Stimulated activated CD4-positive, alpha-beta T cell treated with anti-CD3 and anti-CD28 coated beads, TNF-alpha, amount 100 ng/mL, for 4 hours (primary cell): ENCODE measurements at places on chromosomes 11 and 22.

DNA sequence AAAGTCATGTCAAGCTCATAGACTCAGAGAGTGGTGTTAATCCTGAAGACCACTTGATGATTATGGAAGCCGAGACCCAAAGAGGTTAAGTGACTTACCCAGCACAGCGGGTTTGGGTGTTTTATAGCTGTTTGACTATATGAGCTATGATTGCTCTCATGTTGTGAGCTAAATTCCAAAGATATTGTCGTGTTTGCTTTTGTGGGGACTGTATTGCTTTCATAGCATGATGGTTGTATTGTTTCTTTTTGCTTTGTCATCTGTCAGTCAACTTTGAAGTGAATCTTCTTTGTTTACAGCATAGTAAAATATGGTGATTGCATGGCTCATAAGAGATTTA is 23.7 kb downstream of the NF2 start:
- no peak for DNase-seq

GRCh38 chr22:37782340-37783168 is 25.2 kb upstream of the GCAT start:
- DNase-seq: no peak

GRCh38 chr11:86064220-86064803 is 4.6 kb downstream of the PICALM start:
- no peak for DNase-seq

GRCh38 chr11:69438286-69438920 is 43.1 kb upstream of the LINC01488 start:
- DNase-seq: no peak

DNA sequence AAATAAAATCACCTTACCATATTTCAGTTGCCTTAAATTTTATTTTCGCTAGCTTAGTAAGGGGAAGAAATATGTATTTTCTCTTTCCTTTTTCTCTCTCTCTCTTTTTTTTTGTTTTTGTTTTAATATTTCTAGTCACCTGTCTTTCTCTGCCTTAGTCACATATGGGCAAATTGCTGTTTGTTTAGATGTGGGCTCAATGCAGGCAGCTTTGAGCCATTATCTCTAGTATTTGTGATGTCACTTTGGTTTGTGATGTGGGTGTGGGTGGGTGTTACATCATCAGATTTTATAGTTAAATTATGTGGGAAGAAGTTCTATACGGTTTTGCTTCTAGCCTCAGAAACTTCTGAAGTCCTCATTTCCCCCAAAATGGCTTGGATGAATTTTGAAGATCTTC is at the start of gene C22orf31:
Gene C22orf31, minus strand, starts transcription at position 59 of the 400 bp plus-strand sequence. Its CDS starts 39 bp downstream, at position 20.
- no peak for DNase-seq

DNA sequence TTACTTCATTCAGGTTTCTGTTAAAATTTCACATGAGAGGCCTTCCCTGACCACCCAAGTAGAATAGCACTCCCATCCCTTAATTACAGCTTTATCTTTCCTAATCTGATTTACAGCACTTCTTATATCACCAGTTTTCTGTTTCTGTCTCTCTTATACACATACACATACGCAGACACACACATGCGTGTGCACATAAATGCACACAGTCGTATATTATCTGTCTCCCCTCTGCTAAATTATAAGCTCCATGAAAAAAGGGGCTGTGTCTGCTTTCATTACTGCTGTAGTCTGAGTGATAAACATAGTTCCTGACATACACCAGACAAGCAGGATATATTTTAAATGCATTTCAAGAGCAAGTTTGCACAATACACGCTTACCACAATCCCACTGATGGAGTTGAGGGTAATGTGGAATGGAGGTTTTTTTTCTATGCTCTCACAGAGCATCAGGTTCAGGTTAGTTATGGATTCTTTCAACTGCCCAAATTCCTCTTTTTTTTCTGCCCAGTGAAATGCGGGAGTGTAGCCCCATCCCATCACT is 13.7 kb upstream of the TOP3B start:
- DNase-seq: no peak

DNA sequence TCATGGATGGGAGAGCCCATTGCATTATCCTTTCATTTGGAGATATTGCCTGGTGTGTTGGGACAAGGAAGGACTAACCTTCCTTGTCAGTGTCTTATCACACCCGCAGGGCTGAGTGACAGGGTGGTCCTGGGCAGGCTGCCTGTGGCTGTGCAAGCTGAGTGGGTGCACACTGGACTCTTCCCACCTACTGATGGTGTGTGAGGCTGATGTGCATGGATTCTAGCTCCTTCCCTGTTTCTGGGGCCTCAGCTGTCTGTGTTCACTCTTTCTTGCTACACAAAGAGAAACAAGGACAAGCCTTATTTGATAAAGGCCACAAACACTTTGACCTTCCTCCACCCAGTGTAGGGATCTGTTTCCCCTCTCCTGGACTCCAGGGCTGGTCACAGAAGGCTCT is 22.0 kb downstream of the TBX1 start:
- DNase-seq: no peak

DNA sequence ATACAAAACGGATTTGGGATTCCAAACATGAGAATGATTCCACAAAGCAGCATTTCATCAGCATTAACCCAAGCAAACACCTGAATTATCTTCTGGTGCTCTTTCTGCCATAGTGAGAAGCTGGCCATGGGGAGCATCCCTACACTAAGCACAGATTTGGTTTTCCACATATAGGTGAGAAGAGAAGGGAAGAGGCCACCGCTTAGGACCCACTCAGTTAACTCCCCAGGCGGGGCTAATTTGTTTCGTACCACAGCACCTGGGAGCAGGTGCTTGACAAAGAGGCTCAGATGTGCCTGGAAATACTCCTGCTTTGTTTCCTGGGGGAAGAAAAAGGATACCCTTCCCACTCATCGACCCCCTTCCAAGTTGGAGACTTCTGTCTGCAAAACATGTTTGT is 64.2 kb downstream of the RAB30 start:
- no peak for DNase-seq

- no peak for DNase-seq
These were observed 22.5 kb upstream of the DAGLA start for GRCh38 chr11:61657566-61658290.

GRCh38 chr11:59960502-59961381 is 3.1 kb upstream of the OOSP4A start:
- no peak for DNase-seq

DNA sequence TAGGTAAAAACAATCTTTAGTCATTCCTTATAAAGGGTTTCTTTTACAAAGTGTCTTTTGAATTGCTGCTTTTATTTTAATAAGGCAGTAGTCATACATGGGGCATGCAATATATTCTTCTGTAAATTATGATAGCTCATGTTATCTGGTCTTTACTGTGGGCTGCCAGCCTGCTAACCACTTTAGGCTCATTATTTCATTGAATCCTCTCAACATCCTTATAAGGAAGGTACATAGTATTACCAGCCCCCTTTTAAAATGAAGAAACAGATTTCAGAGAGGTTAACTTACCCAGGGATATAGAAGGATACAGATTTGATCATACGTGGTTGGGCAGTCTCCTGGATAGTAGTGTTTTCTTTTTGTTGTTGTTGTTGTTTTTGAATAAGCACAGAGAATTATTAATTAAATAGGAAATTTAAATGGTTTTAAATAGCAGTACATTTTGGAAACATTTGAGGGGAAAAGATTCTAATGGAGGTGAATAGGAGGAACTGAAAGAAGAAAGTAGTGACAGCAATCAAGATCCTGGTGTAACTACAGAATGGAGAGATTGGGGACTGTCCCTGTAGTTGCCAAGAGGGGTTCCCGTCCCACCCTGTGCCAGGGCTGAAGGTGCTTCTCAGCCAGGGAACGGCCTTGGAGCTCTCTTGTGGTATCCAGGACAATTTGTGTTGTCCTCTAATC is 21.0 kb downstream of the SPECC1L start:
- no peak for DNase-seq

DNA sequence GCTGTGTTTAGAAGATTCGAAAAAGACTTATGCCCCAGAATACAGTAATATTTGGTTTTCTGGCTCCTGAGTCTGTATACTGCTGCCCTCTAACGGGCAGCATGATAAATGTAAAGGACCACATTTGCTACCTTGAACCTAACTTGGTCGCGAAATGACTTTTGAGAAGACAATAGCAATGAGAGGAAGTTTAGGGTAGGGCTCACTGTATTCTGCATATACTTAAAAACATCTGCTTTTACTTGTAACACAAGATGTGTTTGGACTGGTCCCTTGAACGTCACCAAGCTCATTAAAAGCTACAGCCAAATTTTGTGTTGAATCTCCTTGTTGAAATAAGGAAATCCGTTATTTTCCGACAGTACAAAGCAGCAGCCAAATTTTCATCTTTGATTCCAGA is 309.1 kb downstream of the SWAP70 start:
- DNase-seq: no peak

- DNase-seq: no peak
These were observed 12.3 kb downstream of the TSPAN32 start for GRCh38 chr11:2314136-2314524.
